Activated T-helper 2 cell treated with anti-CD3 and anti-CD28 coated beads, Interferon-gamma antibody, Interleukin-2, Interleukin-4, amounts not matched to agents 10 μg/mL and 5 μg/mL and 100 μg/mL, durations not matched to agents 14 hours and 24 hours and 36 hours (primary cell): ENCODE measurements at places on chromosomes 3 and 15. TPM values are rescaled to one million over a fixed set of nuclear protein-coding genes. Genes with fewer than 3 reads are reported as not detected.

DNA sequence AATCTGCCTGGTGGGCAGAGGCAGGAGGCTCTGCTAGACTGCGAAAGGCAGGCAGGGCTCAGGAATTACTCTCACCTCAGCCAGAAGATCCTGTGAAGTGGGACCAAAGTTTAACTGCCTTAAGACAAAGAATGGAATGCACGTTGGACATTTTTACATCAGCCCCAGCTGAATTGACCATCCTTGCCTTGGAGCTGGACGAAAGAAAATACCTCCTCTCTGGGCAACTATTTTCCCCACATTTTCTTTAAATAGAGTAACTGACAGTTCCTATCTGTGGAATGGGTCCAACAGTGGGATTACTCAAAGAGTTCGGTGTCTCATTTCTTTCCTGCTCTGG lies 28.7 kb downstream of the ARID3B start:
- no peak for DNase-seq

The SETD2 gene
- 41.2 and 43.6 TPM in 2 replicates for total RNA-seq

DNA sequence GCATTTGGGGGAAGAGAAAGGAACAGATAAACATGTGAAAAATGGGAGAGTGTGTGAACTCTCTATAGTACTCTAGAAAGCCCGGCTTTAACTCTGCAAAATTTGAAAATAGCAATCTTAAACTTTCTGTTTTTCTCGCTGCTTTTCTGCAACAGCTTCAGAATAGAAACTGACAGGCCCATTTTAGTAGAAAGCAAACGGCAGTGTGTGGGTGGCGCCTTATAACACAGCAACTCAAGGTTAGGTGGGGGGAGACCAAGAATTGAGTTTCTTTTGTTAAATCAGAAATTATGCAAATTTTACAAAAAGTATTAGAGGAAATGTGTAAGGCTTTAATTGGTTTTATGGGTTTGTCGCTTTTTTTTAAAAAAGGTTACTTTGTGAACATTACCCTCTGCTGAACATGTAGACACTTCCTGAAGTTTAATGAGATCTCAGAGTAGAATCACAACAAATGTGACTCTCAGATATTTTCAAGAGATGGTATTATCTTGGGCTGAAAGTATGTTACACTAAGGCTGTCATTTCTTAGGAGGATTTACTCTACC lies 107.0 kb downstream of the PTPRG start:
- no peak for DNase-seq

DNA sequence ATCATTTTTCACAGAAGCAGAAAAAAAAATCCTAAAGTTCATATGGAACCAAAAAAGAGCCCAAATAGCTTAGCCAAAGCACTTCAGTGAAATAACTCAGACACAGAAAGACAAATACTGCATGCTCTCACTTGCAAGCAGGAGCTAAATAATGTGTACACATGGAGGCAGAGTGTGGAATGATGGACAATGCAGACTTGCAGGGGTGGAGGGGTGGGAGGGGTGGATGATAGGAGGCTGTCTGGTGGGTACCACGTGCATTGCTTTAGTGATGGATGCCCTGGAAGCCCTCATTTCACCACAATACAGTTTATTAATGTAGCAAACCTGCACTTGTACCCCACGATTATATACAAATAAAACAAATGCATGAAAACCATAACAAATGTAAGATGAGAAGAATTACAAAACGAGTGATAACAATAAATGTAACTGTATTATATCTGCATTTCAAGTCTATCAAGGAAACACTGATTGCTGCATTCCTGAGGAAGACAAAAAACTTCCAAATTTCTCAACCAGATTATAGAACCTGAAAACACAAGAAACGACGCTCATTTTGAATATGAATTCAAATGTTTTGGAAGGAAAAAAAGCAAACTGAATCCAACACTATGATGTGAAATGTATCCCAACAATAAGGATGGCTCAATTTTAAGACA lies 96.5 kb downstream of the DLG1 start:
- no peak for DNase-seq

- DNase-seq: no peak
Observed at GRCh38 chr3:113193719-113194118, 17.6 kb upstream of the BOC start.

- no peak for DNase-seq
Observed at GRCh38 chr15:50933341-50933740, 24.9 kb downstream of the AP4E1 start.

The LYZL4 gene
- not detected in 2 replicates for total RNA-seq

- DNase-seq: no peak
Observed at GRCh38 chr3:127645371-127646015, 16.5 kb downstream of the PODXL2 start.

- DNase-seq: no peak
Observed at GRCh38 chr15:23823508-23823907, 136.4 kb upstream of the NDN start.

DNA sequence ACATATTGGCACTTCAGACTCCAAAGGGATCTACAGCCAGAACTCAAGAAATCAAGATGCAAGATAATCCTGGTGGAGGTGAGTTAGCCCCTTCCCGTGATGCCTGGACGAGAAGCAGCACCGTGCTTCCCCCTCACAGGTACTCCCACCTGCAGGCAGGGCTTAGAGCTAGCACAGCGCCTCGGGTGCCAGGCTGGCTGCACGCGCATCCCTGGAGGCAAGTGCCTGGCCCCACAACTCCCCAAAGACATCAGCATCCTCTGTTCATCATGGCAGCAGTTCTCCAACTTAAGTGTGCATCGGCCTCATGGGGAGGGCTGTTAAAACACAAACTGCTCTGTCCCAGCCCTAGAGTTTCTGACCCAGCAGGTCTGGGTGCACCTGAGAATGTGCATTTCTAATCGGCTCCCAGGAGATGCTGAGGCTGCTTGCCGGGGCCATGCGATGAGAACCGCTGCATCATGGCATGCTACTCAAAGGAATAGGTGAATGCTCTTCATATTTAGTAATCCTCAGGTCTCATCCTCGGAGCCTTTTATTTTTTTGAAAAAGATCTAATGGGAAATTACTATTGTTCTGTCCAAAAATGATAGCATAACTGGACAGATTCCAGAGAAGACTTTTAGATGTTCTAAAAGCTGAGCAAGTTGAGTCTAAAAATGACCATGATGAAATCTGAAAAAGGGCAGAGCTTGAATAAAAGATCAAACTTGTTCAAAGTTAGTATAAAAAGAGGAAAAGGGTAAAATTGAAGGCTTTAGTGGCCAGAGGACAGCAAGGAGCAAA lies 244.2 kb downstream of the ADAMTS17 start:
- DNase-seq: no peak

DNA sequence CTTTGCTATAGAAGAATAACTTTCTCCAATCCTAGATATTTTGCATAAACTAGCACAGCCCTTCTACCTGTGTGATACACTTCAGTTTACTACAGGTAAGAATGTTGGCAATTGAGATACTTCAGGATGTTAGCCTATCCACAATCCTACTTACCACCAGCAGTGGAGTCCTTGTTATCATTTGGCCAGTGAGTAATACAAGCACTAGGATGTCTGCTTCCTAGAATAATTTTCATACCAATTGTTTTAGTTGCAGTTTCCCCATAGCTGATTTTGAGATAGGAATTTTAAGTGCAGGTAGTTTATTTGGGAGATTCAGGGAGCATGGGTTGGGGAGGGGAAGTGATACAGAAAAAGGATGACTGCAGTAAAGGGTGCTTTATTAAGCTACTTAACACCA lies 147.2 kb downstream of the EPHA6 start:
- DNase-seq: no peak

The PSMD2 gene
- 268 and 275 TPM in 2 replicates for total RNA-seq

DNA sequence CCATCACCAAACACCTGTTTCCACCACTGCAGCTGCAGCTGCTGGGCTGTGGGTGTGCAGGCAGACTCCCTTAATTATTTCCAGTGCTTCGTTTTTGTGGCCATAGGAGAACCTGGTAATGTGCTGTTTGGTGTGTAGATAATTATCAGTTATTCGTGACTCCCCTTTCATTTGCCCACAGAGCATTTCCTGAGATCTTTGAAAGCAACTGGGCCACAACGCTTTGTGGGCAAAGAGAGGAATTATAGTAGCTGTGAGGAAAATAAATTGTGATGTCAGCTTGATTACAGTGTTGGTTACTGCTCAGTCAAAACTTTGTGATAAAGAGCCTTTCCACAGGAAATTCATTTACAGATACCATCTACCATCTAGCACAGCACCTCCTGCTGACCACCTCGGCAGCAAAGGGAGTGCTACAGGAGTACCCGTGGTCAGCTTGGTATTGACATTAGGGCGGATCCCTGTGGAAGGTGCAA lies 193.3 kb upstream of the SLCO3A1 start:
- DNase-seq: no peak

DNA sequence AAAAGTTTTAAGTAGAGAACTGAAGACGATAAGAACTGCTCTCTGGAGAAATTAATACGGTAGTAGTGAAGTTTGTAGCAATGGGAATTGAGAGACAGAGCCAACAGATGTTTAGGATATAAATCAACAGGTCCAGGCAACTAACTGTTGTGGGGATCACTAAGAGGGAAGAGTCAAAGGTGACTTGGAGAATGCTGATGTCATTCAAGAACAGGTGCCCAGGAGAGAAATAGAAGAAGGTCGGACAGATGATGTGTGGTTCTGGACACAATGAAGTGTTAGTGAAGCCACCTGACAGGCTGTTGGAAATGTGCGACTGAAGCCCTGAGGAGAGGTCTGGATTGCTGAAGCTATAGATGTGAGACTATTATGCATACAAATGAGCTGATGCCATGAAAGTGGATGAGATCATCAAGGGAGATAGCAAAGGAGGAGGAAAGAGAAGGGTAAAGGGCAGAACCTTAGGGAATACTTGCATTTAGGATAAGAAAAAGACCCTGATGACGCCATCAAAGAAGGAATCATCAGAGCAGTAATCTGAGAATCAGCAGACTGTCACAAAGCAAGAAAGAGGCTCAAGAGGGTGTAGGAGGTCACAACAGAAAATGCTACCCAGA lies 183.7 kb downstream of the FRMD5 start:
- DNase-seq: no peak

The OR5K2 gene
- total RNA-seq: not detected in 2 replicates

The HOMER2 gene
- total RNA-seq: 66.1 and 73.3 TPM in 2 replicates

DNA sequence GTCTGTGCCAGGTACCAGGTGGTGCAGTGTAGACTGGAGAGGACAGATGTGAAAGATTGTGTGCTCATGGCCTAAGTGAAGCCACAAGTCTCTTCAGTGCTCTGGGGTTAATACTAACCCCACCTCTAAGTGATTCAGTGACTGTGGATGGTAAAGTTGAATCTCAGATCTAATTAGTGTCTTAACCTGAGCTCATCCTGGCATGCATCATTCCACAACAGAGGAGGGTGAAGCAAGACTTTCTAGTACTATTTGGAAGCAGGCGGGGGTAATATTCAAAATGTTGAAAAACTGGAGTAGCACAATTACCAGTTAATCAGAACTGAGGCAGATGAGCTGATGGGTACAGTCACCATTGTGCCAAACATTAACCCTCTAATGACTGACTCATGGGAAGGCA lies 2.8 kb upstream of the MESD start:
- DNase-seq: no peak

GRCh38 chr3:187685948-187686347 lies 15.8 kb upstream of the SST start:
- no peak for DNase-seq

- DNase-seq: no peak
Observed at GRCh38 chr15:75641179-75641503, 1.1 kb upstream of the IMP3 start.

The FBXW12 gene
- 0.14 TPM in 1 of 2 replicates, not detected in the other for total RNA-seq
